ENCODE measurements at places on chromosomes 13 and 19.

DNA sequence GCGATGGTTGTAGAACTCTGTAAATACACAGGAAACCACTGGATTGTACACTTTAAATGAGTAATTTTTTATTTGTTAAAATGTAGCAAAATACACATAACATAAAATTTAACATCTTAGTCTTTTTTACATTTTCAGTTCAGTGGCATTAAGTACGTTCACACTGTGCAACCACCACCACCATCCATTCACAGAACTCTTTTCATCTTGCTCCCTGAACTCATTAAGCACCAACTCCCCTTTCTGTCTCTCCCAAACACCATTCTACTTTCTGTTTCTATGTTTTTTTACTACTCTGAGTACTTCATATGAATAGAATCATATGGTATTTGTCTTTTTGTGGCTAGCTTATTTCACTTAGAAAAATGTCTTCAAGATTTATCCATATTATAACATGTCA, 2.7 kb upstream of the UBL3 start:
- DNase-seq: no peak

DNA sequence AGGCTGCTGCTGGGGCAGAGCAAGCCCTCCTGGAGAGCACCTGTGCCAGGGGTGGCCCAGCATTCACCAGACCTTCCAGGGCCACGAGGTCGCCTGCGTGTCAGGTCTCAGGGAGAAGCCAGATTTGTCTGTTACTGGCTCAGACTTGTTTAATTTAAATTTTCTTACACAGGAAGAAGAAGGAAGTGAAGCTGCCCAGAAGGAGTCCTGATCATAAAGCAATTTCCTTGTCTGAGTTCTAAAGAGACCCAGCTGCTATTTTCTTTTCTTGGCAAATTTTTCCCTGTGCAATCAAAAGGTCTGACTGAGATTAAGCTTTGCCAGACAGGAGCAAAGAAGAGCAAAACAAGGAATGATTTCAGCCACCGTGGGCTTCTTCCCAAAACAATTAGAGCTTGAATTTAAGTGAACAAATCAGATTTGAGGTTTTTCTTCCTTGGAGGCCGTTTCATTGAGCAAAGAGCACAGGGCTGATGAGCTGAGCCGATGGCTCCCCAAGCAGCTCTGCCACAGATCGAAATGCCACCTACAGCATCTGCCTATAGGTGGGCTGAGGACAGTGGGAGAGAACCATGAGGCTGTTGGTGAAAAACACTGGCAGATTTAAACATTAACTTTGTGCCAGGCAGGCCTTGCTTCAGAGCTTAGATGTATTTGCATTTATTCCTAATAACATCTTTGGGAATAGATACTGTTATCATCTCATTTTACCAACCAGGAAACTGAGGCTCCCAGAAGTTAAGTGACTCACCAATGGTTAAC, 40.1 kb downstream of the HSPH1 start:
- DNase-seq: no peak

GRCh38 chr13:58994777-58995176, 1169.0 kb downstream of the DIAPH3 start:
- DNase-seq: no peak

DNA sequence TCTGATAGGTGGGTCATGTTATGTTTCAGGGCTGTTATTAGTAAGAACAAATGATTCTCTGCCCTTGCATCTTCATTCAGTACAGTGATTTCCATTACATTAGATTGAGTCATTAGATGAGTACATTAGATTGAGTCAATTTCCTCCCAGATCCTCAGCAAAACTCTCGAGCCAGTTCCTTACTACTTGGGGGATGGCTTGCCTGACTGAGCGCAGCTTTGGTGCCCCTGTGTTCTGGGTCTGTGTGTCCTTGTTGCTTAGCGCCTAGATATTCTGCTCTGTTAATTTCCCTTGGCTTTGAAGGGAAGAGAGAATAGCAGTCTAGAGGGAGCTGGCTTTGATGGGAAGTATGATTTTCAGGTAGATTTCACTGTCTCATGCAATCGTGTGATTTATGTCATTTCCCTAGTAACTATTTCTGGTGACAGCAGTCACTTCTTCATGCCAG, 19.1 kb upstream of the SCEL start:
- no peak for DNase-seq

DNA sequence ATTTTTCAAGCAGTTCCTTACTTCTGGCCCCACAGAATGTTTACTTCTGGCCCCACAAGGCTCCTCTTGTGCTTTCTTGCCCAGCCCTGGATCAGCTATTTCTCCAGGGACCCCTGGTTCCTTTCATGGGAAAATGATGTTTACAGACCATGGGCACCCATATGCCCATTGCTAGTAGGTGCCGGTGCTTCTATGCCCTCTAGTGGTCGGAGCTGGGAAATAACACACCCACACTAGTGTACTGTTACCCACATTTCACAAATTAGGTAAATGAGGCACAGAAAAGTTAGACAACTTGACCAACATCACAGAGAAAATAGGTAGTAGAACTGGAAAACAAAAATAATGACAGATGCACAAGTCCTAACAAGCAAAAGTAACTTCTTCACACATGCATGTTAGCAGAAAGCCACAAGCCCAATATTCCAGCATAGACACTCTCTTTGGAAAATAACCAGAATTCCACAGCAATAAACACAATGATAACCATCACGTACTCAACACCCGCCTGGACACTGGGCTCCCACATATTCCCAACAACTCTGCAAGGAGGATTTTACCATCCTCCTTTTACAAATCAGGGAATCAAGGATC, 1.3 kb upstream of the CEACAM6 start:
- peak; percentile 13 for DNase-seq

GRCh38 chr19:7004313-7004931, 16.8 kb downstream of the MBD3L2B start:
- DNase-seq: no peak

- peak; percentile 100 for DNase-seq
Measured at GRCh38 chr19:1811942-1812425, at the start of gene ATP8B3. Gene ATP8B3, minus strand, starts transcription at chr19:1812276. Its CDS starts 540 bp downstream, at chr19:1811736.

DNA sequence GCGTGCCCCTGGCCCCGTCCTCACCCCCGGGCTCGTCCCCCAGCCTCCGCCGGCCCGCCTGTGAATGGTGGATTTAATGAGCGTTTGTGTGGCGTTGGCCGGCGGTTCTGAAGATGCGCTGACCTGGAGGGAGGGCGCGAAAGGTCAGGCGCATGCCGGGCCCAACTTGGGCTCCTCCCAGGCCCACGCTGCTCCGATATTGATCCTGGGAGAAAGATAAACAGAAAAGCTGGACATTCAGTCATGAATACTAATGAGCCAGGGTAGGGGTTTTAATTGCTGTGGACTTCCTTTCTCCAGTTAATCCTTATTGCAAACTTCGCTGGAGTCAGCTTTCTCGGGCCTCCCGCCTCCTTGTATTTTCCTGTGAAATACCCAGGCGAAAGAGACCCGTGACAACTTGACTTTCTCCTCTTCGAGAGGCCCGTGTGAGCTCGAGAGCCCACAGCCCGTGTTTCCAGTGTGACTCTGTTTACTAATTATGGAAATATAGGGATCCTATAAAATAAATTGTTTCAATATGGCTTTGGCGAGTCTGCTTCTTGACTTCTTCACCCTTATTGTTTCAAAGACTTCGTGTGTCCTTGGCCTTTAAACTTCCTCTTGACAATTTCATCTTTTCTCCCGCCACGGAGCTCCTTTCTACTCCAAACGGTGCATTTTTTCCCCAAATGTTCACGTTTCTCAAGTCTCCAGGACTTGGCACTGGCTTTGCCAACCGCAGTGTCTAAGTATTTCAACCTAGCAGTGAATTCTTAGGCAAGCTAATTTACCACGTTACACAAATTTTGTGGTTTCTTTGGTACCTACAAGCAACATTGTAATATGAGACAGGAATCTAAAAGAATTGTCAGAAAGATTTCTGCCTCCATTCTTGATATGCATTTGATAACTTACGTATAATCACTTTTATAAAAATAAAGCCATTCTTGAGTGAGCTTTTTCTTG, 10.5 kb downstream of the ZIC2 start:
- DNase-seq: no peak

DNA sequence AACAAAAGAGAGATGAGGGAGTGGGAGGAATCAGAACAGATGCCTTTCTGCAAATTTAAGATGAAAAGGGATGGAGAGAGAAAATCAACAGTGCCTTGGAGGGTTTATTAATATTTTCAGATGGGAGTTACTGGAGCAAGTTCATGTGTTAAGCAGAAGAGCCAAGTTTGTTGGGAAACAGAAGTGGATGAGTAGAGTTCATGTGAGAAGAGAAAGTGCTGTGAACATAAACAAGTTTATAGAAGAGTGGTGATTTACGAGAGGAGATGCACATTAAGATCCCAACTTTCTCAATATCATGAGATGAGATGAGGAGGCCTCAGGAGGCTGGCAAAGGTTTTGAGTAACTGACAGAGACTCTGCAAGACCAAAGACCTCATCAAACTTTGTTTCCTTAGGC, 274.1 kb upstream of the HTR2A start:
- no peak for DNase-seq

GRCh38 chr13:63463782-63464610, 2048.3 kb upstream of the PCDH20 start:
- DNase-seq: peak; percentile 10

GRCh38 chr19:51754109-51754508, 2.4 kb upstream of the FPR1 start:
- DNase-seq: no peak

- no peak for DNase-seq
Measured at GRCh38 chr13:95608640-95609323, 35.7 kb downstream of the DZIP1 start.

DNA sequence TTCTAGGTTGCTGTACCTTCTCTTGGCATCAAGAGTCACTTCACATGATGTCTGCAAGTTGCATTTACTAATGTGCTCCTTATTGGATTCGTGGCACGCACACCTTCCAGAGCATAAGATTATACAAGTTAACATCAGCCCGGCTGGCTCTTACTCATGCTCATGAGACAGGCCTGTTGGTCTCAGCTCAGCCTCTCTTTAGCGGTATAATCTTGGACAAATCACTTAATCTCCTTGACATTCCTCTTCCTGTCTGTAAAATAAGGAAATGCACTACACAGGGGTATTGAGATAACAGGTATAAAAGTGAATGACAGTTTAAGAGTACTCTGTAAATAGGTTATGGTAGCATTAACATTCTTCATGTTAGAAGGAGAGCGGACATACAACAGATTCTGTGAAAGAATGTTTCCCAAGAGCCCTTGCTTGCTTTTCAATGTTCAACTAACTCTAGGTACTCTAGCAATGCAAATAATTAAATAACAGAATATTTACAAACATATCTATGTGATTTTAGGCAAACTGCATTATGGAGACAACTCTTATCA, 181.1 kb downstream of the FGF14 start:
- no peak for DNase-seq

DNA sequence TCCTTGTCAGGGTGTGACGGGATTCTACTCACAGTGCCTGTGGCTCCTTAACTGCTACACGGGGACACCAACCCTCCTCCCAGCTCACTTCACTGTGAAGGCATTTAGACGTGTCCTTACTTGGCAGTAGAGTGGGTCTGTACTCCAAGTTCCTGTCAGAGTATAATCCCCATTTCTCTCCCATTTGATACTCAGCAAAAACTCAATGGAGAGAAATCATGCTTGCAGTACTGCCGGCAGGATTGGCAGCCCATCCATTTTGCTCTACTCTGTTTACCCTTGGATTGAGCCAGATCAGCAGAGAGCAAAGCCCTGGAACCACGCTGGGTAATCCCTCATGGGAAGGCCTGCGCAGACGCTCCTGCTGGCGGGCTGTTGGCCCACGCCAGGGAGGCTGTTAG, 28.9 kb downstream of the ARL11 start:
- no peak for DNase-seq

- DNase-seq: no peak
Measured at GRCh38 chr13:48839171-48839570, 136.5 kb upstream of the FNDC3A start.

- DNase-seq: no peak
Measured at GRCh38 chr19:3494559-3494958, 5.9 kb downstream of the DOHH start.

DNA sequence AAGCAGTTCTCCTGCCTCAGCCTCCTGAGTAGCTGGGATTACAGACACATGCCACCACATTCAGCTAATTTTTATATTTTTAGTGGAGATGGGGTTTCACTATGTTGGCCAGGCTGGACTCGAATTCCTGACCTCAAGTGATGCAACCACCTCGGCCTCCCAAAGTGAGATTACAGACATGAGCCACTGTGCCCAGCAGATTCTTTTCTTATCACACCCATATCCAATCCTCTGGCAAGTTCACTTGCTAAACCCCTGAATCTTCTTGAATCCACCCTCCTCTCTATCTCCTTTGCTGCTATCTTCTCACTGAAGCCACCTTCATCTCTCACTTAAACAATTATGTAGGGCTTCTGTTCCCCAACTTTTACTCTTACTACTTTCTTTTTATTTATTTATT, 17.5 kb downstream of the TMEM143 start:
- DNase-seq: no peak

DNA sequence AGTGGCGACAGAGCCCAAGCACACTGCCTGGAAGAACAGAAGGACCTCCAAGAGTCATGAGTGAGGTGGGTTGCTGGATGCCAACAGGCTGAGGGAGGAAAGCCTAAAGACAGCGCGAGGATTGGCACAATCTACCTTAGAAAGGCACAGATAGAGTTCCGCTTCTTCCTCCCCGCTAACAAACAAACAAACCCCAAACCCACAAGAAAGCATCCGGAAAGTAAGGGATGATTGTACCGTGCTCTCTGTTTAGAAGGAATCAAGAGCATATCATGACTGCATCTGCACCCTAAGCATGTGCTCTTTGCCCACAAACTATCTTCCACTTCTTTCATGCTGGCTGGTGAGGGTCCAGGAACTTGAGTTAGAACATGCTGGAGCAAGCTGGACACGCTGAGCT, 233.0 kb upstream of the KLF12 start:
- DNase-seq: no peak

DNA sequence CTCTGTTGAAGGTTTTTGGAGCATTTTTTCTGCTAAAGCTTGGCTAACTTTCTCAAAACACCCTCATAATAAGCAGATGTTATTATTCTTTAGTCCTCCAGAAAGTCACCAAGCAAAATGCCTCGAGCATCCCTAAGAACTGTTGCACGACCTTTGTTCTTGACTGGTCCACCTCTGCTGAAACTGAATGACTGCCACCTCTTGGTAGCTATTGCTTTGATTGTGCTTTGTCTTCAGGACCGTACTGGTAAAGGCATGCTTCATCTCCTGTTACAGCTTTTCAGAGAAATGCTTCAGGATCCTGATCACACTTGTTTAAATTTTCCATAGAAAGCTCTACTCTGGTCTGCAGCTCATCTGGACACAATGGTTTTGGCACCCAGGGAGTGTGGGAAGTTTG, 254.8 kb downstream of the DCT start:
- DNase-seq: no peak

DNA sequence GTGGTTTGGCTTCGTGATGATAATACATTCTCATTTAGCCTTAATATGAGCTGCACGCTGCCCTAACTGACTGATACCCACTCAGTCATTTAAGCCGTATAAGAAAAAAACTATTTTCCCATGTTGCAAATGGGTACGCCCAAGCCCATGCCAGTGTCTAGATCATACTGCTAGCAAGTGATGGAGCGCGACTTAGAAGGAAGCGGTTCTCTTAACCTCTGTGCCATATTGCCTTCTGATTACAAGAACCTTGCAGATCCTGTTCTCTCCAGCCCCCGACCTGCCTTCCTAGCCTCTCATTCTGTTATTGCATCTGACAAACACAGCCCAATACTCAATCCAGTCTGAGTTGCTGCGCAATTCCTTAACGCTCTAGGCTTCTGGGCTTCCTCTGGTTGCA, 603 bp downstream of the GPALPP1 start:
- DNase-seq: peak; percentile 11

- DNase-seq: no peak
Measured at GRCh38 chr19:48543121-48543710, 8.8 kb upstream of the SULT2B1 start.

All from GM12891 (cell line).